Stimulated activated CD4-positive, alpha-beta T cell treated with anti-CD3 and anti-CD28 coated beads, TNF-alpha, amount 100 ng/mL, for 1 hour (primary cell): ENCODE measurements at places on chromosomes 6 and 20.
A peak's percentile ranks its signal among the peaks of the same experiment; 100 is the strongest.

DNA sequence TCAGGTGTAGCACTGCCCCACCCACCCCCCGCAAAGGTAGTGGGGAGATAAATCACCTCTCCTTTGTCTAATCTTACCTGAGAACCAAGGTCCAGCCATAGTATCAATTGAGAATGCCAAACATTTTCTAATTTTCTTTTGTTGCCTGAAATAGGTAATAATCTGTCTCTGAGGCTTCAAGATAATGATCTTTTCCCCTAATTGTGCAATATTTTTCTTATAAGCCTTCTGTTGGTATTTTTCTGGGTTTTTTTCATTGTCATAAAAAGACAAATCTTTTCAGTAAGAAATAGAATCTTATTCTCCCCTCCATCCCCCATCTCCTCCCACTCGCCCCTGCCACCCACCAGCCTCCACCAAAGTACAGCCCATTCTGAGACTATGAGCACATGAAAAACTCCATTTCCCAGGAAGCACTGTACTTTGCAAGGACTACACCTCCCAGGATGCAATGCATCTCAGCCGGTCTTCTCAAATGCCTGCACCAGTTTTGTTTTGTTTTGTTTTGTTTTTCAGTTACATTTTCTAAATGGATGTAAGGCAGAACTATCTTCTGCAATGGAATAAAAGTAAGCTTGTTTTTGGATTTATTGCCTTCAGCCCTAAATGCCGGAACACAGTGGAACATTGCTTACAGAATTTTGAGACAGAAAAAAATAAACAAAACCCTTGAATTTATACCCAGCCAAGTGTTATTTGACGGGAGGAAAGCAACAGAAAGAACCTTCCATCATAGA, 268.0 kb downstream of the TFAP2A start:
- DNase-seq = no peak

- no peak for DNase-seq
Measured at GRCh38 chr6:92150553-92150952, 1268.8 kb downstream of the EPHA7 start.

GRCh38 chr6:41157323-41157722, 3.2 kb upstream of the TREML1 start:
- no peak for DNase-seq

DNA sequence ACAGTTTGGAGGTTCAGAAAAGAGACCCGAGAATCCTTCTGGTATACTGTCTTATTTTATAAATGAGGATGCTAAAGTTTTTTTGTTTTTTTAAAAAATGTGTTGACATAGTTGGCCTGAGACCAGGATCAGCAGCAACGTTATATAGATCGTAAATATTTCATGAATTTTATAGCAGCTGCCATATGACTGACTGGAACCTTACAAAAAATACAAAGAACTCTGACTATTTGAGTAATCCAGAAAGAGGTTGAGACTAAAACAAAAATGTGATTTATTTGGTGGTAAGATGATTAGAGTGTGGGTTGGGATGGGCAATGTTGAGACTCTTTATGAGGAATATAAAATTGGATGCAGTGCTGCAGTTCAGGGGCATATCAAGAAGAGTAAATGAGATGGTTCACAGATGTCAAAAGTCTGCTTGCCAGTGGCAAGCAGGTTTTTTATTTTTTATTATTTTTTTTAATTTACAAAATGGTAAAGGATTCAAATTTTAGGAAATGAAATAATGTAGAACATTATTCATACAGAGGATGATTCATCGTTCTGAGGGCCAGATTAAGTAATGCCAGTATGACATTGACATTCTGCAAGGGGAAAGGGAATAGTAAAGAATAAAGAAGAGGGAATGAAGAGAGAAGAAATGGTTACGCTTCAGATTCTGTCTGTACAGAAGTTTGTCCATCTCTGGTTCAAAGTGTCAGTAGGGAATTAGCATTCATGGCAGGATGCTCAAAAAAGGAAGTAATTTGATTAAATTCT, 58.5 kb downstream of the SCAF8 start:
- no peak for DNase-seq

DNA sequence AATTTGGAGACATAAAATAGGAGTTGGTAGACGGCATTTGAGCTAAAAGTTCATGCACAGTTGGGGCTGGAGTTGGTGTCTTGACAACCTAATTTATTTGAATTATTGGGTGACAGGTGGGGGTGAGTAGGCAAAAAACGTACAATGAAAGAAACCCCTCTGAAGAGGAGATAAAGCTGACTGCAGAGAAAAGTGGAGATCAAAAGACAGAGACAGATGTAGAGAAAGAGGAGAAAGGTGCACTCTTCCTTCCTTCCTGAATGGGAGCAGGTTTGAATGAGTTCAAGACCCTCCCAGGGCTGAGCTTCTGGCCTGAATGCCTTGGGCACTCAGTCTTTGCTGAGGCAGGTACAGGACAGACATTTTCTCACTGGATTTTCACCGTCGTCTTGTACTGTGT, 284.3 kb downstream of the DHX35 start:
- no peak for DNase-seq

DNA sequence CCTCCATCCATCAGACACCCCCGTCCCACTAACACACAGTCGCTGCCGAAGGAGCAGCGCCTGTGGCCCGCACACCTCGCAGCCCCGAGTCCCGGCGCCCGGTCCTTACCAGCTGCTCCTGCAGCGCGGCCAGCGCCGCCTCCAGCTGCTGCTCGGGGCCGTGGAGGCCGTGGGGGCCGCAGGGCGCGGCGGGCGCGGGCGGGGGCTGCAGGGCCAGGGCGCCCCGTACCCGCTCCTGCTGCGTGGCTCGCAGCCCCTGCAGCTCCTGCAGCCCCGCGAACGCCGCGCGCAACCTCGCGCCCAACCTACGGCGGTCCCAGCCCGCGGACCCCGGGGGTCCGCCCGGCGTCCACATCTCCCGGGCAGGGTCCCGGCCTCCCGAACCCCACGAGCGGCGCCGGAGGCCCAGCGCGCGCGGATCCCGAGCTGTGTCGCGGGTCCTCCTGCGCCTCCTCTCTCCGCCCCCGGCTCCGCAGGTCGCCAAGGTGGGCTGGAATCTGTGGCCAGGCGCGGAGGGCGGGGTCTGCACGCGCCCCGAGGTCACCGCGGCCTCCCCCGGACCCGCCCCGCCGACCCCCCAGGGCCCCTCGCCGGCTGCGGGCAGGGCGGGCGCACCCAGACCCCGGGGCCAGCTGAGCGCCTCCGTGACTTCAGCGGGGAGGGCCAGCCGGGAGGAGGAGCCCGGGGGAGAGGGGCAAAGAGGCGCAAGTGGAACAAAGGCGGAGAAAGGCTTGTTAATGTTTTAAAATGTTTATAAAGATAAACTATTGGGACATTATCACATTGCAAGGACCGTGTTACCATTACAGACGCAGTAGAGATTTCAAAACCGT, at the start of gene DACT2:
Gene DACT2 (minus strand): TSS at position 499 of the 833 bp plus-strand sequence. CDS start 144 bp downstream, at position 355.
- no peak for DNase-seq

DNA sequence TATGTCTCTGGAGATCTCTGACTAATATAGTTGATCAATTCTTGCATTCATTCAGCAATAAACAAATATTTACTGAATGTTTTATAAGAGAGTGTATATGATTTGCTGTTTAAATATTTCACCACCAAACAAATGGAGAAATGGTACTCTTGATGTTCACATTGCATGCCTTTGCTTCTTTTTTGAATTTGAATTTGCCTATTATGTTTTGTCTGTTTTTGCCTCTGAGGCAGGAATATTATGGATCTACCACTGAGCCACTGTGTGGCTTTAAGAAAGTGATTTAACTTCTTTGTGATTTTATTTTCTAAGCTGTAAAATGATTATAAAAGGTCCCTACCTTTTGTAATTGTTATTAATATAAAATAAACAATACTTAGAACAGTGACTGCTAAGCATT, 345.0 kb downstream of the DOK5 start:
- DNase-seq = no peak

DNA sequence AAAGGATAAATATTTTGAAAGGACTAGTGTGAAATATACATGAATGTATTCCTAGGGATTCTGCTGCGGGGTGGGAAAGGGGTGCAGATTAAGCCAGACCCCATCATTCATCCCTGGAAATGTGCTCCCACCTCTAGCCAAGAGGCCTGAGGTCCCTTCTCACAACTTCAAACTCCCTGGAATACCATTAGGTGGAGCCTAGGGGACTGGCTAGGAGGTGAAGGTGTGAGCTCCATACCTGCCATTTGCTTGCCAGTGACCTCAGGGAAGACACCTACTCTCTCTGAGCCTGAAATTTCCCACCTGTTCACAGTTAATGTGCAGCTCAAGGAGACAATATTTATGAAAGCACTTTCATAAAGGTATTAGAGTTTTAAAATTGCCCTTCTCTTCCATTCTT, 4.7 kb upstream of the CCN2 start:
- no peak for DNase-seq

DNA sequence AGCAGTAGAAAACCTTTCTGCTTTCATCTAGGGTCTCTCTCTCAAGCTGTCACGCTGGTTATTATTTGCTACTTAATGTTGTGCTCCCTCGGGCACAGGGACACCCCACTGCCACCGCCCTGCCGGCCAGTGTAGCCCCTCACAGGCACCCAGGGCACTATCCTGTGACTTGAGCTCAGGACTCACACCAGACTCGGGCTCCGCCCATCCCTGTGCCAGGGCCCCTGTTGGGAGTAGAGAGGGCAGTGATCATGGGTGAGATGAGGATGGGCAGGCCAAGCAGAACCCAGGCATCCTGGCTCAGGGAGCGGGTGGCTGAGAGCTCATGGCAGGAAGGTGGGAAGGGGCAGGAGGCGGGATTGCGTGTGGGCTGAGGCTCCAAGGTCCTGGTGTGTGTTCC, 371.9 kb downstream of the ZFAND3 start:
- no peak for DNase-seq

- DNase-seq = peak; percentile 26
Measured at GRCh38 chr6:31734821-31735406, 1.4 kb downstream of the CLIC1 start.

DNA sequence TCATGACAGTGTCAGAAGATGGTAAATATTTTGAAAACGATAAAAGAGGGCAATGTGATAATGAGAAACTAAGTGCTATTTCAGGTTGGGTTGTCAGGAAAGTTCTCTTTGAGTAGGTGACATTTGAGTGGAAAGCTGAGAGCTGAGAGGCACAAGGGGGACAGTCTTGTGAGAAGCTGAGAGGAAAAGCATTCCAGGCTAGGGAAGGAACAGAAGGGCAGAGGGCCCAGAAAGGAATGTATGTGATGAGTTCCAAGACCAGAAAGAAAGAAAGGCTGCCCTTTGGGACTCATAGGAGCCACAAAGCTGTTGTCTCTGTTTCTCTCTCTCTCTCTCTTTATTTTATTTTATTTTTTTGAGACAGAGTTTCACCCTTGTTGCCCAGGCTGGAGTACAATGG, 7.6 kb upstream of the RNF182 start:
- no peak for DNase-seq

- DNase-seq = no peak
Measured at GRCh38 chr6:140050101-140050995, 675.9 kb upstream of the CITED2 start.

GRCh38 chr6:81900616-81901015, 148.1 kb upstream of the TENT5A start:
- no peak for DNase-seq

GRCh38 chr6:1135726-1136414, 176.0 kb upstream of the FOXQ1 start:
- no peak for DNase-seq

DNA sequence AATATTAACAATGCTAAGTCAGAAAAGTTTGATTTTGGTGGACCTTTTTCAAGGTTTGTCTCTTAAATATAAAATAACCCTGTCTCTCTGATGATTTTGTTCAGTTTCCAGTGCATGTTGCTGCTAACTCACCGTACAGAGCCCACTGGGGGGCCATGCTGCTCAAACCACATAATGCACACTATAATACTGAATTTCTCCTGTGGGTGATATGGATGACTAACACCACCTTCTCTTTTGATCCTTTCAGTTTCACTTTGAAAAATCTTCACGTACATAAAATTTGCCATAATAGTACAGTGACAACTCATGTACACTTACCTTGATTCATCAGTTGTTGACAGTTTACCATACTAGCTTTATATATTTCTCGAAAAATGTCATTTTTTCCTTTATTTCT, 506.6 kb upstream of the MAN1A1 start:
- DNase-seq = no peak

- no peak for DNase-seq
Measured at GRCh38 chr6:120077489-120077888, 727.9 kb upstream of the MAN1A1 start.

GRCh38 chr6:108565893-108566292, 5.2 kb downstream of the FOXO3 start:
- no peak for DNase-seq

DNA sequence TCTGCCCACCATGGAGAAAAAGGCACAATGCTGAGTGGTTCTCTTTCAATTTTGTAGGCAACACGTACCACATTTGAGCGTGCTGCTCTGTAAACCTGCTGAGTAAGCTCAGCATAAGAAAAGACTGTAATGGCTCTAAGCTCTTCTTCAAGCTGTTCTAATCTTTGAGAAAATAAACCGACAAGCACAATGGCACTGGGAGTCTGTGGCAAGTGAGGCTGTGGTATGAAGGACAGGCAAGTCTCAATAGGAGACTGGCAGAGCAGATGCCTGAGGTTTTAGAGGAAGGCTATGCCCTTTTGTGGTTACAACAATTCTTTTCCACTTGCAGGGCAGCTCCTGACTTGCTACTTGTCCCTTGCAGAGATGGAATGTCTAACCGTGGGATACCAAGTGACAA, 136.7 kb upstream of the EXOC2 start:
- no peak for DNase-seq

DNA sequence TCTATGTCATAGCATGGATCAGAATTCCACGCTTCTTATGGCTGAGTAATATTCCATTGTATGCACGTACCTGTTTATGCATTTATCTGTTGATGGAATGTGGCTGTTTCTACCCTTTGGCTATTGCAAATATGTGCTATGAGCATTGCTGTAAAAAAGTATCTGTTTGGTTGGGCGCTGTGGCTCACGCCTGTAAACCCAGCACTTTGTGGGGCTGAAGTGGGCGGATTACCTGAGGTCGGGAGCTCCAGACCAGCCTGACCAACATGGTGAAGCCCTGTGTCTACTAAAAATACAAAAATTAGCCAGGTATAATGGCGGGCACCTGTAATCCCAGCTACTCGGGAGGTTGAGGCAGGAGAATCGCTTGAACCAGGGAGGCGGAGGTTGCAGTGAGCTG, 182.4 kb downstream of the BCAS1 start:
- DNase-seq = no peak
